ENCODE measurements at places on chromosomes 2 and 18.

GRCh38 chr18:48159816-48160215 is 229.4 kb upstream of the SMAD2 start:
- DNase-seq: no peak

DNA sequence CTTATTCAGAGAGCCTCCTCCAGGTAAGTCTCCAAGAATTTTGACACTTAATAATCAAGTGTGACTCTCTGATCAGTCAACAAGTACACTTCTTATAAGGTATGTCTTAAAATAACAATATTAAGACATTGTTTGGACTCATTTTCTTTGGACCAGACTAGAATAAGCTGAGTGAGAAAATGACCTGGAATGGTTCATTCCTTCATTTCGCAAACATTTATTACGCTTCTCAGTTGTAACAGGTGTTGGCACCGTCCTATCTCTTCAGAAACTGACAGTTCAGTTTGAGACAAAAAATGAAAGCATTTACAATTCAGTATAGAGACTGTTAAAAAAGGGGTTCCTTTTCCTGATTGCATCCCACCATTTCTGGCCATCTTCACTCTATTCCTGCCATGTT is 46.6 kb downstream of the TSPYL6 start:
- DNase-seq: no peak

DNA sequence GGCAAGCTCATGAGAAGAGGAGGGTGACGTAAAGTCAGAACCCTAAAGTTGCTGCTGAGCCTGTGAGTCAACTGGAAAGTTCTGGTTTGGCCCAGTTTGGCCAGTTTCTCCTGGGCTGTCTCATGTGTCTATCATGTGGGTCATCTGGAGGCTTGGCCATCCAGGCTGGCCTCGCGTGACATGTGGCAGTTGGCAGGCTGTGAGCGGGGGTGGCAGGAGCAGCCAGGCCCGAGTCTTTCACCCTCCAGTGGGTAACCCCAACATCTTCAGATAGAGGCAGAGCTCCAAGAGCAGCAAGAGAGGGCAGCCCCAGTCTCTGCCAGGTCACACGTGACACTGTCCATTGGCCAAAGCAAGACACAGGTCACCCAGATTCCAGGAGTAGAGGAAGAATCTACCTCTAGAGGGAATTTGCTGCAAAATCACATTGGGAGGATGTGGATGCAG is 51.5 kb downstream of the FHOD3 start:
- DNase-seq: no peak

DNA sequence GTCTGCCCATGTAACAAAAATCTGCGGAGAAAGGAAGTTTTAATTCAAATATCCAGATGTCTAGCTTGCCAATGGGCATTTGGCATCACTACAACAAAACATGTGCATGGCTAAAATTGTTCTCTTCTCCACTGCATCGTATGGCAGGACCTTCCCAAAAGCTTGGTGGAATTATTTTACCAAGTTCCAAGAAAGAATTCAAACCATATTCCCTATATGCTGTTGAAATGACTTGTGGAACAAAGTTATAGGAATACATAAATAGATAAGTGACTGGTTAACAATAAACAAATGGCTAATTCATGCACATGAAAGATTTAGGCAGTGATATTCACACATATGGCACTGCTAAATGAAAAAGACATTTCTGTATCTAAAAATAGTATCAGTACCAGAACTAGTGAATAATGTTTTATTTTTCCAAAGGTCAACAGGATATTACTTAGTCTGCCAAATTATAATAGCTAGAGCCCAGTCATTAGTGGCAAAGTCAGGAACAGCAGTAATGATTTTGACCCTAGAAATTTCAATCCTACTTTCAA is 425.4 kb upstream of the VRK2 start:
- no peak for DNase-seq

DNA sequence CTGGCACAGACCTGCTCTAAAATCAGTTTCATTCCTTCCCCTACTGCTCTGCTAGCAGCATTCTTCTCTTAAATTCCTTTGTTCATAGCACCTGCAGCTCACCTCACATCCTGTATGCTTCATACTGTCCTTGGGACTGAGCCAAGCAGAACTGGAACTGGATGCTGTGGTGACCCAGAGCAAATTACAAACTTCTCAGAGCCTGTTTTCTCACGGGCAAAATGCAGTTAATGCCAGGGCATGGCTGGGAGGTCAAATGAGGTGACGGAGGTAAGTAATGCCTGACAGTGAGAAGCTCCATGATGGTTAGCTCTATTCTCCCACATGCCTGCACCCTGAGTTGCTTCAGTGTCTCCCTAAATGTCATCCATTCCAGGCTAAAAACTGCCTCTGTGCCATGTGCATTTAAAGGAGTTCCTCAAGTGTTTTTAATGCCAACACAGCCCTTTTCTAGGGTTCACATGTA is 29.7 kb downstream of the C2orf42 start:
- DNase-seq: no peak

DNA sequence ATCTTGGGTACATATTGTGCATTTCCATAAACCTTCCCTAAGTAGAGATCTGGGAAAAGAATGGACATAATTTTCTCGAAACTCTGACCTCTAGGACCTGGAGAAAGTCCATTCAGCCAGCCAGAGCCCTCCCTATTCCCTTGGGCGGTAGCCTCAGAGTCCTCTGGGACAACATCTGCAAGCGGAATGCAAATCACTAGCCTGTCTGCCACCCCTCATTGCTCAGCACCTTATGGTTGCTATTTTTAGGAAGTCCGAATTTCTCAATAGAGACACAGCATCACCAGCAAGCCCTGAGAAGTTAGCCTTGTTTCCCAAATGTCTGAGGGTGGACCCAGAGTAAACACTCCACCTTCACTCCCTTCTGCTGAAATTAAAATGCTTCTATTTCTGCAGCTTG is 17.6 kb upstream of the CD28 start:
- peak; percentile 91 for DNase-seq

DNA sequence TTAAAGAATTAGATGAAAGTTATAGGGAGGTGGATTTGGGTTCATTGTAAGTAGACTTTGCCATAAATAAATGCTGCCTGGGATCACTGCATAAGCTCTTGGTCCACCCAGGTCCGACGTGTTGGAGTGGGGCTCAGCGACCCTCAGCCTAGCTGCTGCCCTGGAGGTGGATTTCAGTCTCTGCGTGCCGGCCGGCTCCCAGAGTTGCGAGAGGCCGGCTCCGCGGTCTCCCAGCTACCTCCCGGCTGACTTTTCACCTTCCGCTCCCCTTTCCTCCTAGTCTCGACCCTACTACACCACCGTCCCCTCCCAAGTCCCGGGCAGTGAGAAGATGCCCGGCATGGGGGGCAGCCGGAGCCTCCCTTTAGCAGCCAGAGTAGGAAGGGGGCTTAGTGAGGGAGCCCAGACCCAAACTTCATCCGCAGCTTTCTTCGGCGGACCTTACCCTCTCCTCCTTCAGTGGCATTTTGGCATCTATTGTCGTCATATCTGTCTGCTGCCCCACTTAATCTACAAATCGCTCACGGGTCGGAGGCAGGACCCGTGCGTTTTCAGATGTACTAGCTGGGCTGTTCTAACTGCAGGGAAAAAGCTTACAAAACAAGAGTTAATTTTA is 8.1 kb downstream of the EMX1 start:
- no peak for DNase-seq

GRCh38 chr2:194718881-194719280 is 938.1 kb upstream of the SLC39A10 start:
- DNase-seq: no peak

DNA sequence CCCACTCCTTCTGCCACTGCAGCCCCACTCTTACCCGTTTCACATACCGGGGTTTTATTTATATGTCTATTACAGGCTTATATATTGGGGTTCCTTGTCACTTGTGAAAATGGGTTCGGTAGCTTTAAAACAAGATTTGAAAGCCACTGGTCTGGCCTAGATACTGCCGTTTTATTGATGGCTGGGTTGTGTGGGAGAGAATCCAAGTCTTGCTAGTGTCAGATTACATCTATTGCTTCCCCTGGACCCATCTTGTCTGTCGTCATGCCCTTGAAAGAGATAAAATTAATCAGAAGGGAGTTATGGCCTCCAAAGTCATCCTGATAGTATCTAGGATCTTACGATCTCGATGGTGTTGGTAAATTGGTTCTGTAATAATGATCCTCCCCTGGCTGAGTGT is 79.4 kb downstream of the EIPR1 start:
- DNase-seq: no peak

DNA sequence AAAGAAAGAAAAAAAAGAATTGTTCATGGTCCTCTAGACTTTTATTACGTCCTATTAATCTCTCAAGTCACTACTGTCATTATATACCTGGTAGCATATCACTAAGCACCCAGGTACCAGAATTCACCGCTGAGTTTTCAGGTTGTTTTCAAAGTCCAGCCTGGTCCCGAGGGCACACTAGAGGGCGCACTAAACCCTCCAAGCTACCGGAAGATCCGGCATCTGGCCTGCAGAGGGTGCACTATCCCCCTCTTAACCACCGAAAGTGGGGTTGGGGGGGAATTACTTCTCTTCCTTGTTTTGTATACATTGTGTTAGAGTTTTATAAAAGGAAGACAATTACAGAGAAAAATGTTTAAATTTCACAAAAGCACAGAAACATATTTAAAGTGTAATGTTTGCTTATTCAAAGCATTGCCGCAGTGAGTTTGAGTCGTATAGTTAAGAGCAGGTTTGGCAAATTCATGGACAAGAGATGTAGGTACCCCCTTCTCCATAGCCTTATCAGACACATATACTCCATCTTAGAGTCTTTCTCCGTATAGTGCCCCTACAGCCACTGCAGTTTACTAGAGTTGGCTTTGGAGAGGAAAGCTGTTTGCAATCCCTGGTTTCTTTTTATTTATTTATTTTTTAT is 19.2 kb downstream of the MOGAT1 start:
- peak; percentile 93 for DNase-seq

- no peak for DNase-seq
These were observed 16.0 kb downstream of the RAMP1 start for GRCh38 chr2:237875256-237876060.

DNA sequence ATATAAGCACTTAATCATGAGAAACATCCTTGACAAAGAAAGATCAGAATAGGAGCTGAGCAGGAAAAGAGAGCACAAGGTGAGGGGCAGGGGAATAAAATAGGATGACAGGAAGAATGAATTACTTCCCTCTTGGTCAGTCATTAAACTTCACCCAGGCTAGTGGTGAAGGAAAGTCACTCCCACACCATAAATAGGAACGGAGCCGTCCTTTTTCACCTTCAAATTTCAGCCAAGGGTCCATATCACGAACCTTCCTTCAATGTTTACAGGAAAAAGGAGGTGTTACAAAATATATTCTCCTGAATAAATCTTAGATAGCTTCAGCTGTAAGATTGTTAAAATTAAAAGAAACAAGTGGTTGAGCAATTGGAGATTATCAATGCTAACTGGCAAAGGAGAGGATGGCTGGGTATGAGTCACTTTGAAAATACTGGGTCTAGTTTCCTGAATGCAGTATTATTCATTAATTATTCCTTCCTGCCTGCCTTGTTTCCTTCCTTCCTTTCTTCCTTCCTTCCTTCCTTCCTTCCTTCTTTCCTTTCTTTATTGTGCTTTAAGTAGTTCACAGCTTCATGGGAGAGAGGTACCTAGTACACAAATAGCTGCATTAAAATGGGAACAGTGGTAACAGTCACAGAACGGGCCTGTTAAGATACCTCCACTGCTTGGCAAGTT is 292.3 kb upstream of the ID2 start:
- DNase-seq: no peak

GRCh38 chr2:159984034-159984433 is 78.4 kb downstream of the PLA2R1 start:
- DNase-seq: no peak

- no peak for DNase-seq
These were observed 357.7 kb upstream of the HNRNPA3 start for GRCh38 chr2:176854878-176855277.

DNA sequence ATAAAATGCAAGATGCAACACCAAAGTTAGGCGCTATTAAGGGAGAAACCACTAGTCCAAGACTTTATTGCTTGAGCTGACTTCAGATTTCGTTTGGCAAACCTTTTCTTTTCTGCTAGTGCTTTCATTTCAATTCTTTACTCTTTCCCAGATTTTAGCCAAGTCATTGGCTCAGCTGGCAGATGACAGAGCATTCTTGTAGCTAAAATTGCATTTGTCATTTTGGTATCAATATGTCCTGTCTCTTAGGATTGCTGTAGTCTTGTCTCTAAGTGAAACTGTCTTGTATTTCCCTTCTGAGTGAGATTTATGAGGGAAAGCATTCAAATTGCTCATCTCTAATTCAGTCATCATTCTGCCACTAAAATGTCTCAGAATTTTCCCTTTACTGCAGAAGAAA is 335.1 kb downstream of the METTL4 start:
- no peak for DNase-seq

DNA sequence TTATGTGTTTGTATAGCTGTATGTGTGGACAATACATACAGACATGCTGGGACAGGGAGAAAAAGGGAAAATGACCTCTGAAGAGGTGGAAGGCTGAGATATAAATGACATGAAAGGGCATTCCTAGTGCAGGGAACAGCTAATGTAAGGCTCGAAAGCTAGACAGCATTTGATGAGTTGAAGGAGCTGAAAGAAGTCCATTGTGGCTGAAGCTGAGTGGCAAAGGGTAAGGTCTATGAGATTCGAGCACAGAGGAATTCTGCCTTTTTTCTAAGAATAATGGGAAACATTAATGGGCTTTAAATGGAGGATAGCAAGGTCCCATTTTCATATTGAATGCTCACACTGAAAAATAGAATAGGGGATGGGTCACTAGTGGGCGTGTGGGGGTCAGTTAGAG is 23.6 kb downstream of the ADD2 start:
- no peak for DNase-seq

- no peak for DNase-seq
These were observed 81.2 kb downstream of the GBX2 start for GRCh38 chr2:236086971-236087465.

DNA sequence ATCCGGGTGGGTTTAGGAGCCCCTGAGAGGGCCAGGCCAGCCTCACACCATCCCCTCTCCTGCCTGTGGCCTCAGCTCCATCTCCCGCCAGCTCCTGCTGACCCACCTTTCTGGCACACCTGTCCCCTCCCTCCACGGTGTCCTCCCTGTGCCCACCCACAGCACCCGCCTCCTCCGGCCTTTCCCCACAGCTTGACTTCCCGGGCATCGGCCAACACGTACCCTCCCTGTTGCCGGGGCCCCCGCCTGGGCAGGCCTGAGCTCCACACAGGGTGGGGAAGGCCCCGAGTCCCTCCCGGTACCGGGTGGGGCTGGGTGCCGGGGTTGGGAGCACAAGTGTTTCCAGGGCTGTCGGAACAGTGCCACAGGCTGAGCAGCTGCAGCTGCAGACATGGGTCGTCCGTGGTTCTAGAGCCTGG is 6.5 kb downstream of the GPC1 start:
- DNase-seq: no peak

DNA sequence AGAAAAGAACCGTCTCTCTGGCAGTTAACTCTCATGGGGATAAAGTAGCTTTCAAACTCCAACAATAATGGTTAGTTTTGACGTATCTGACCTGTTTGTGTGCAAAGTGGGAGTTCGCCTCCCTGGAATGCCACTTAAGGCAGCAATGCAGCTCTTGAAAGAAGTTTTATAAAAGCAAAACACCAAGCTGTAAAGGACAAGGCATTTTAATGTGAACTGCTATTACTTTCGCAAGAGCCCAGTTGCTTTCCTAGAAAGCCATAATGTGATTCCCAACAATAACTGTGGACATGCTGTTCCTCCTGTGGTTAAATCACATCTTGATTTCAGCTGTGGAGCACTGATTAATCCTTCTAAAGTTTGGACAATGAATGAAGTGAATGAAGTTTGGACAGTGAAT is 303.7 kb downstream of the PTPRM start:
- no peak for DNase-seq

Data from Karpas-422 (cell line).